Hematopoietic multipotent progenitor cell (in vitro differentiated cells): ENCODE measurements at places on chromosomes 16 and 17.
A peak's percentile ranks its signal among the peaks of the same experiment; 100 is the strongest.

DNA sequence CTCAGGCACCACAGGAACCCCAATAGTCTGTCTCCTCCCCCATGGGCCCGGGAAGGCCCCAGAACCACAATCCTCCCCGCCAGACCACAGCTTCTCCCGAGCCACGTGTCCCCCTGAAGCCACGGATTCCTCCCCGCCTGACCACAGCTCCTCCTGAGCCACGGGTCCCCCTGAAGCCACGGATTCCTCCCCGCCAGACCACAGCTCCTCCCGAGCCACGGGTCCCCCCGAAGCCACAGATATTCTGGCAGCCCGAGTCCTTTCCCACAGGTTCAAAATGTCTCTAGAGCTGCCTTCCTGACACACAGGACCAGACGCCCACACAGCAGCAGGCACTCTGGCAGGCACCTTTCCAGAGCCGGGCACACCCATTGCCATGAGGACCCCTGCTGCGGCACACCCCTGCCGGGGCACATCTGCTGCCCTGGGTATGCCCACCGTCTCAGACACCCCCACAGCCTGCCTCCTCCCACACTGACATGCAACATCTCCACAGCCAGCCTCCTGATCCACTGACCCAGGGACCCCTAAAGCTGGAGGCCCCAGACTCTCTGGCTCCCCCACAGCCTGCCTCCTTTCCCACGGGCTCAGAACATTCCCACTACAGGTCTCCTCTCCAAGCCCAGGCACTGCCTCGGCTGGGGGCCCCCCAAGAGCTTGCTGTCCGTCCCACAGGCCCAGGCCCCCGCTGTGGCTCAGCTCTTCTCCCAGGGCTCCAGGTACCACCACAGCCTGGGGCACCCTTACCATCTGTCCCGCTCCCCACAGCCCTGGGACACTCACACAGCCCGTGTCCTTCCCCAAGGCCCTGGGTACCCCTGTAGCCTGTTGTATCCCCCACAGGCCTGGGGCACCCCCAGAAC is 2.2 kb downstream of the KIAA0753 start:
- DNase-seq: no peak

GRCh38 chr16:60181536-60181935 is 1447.4 kb upstream of the GOT2 start:
- no peak for DNase-seq

DNA sequence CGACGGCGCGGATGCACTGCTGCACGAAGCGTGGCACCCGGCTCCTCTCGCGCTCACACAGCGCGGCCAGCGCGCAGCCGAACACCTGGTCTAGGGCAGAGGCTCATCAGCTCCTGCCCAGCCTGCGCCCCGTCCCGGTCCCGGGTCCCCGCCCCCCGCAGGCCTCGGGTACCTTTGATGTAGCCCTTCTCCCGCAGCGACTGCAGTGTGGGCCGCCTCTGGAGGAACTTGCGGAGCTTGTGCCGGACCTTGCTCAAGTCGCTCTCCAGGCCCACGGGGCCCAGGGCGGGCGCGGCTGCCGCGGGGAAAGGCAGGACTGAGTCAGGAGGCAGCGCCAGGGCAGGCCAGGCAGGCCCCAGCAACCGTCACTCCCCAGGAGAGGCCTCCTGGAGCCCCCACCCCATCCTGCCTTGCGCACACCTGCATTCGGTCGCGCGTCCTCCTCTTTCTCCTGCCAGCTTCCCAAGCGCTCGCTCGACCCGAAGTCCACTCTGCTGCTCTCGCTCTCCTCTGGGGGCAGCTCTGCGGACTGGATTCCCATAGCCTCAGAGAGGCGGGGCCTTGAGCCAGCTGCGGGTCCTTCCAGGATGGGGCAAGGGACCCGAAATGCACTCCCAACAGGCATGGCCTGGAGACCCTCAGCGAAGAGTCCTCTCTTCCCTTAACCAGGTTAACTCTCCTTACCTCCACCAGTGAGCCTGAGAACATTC is 36.0 kb downstream of the ARHGAP27 start:
- DNase-seq: no peak

DNA sequence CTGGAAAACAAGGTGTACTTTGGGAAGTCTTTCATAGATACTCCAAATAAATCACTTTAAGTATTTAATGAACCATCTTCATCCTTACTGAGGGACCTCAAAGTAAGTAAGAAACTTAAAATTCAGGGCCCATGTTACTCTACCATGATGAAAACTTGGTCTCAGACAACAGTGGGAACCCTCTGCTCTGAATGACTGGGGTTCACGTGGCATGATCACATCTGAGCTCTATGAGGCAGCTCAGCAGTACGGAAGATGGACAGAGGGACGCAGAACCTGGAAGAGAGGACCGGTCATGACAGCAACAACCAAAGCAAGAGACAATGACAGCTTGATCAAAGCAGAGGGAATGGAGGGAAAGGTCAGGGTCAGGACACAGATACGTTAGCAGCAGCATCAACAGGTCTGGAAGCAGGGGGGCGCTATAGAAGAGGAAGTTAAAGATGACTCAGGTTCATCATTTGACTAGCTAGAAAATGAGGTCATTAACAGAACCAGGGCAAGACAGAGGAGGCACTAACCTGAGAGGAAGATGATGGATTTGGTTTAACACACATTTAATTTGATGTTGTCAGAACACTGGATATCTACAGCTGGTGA is 9.5 kb downstream of the XPO6 start:
- DNase-seq: peak; percentile 29

DNA sequence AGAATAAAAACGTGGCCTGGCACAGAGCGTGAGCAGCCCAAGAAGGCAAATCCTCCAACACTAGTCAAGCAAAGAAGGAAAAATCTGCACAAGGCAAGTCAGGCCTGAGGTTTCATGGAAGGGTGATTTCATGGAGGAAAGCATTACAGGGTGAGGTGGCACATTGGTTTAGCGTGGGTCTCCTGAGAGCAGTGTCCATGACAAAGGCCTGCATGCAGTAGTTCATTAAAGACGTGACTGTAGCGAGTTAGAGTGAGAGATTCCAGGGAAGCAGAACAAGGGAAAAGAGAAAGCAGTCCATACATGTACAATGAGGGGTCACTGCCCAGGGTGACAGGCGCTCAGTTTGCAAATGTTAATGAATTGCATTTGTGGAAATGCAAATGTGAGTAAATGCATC is 285.0 kb upstream of the ERCC4 start:
- DNase-seq: no peak

DNA sequence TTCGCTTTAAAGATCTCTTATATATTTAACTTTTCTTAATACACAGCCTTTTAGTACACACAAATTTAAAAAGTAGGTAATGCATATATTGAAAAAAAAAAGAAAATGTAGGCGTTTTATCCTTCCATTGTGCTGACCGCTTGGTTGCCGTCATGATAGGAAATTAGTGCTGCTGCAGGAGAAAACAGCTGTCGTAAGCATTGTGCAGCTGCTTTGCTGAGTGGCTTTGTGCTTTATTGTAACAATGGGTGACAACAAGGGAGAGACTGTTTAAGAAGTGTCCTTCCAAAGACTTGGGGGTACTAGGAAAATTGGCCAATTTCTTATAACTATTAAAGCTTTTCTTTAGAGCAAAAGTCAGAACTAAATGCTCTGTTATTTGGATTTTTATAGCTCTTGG is 5.0 kb downstream of the HERPUD1 start:
- DNase-seq: no peak

DNA sequence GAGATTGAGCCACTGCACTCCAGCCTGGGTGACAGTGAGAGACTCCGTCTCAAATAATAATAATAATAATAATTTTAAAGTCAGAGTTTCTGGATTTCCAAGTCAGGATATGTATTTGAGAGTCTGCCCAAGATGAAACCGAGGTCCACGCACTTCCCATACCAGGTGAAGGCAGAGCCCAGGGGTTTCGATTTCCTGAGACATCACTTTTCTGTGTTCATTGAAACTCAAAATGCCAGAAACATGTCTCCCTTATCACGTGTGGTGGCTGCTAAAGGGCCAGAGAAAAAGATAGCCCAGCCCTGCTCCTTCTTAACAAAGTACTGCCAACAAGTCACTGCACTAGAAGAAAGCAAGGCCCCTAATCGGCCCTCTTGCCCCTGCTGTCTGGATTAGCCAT is 9.8 kb upstream of the RNF157 start:
- no peak for DNase-seq

DNA sequence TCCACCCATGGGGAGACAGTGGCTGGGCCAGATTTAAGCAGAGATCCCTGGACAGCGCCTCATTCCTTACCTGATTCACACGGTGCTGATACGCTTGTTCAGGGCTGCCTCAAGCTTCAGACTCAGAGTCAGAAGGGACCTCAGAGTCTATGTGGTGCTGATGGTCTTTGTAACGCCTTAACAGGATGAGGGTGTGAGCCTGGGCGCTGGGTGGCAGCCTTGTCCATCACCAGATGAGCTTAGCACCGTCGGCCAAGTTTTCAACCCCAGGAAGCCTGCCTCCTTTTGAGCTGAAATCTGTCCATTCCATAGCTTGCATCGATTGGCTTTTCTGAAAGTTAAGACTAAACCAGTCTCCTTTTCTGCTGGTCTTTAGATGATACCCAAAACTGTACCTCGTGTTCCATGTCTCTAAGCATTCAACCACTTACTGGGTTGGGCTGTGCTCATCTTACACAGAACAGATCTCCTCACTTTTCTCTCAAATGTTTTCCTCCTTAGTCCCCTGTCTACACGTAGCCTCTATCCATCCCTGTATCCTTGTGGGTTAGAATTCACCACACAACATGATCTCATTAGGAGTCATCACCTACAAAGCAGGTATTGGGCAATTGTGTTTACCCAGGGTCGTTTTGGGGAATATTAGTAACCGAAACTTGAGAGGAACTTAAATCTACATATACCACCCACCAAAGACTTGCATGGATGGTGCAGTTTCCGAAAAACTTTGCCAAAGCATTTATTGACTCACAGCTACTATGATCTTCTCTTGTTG is 573.4 kb downstream of the CDH13 start:
- DNase-seq: no peak

- DNase-seq: no peak
Measured at GRCh38 chr16:66618588-66619375, 14.3 kb downstream of the CMTM3 start.

DNA sequence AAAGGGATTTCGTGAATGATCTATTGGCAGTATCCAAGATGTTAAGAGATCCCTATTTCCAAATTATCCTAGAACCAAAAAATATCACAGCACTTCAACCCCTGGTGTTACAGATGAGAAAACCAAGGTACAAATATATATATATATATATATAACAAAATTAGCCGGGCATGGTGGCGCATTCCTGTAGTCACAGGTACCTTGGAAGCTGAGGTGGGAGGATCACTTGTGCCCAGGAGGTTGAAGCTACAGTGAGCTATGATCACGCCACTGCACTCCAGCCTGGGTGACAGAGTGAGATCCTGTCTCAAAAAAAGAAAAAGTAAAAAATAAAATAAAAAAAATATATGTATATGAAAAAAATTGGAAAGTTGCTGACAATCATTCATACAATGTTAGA is 637 bp upstream of the CLN3 start:
- no peak for DNase-seq

DNA sequence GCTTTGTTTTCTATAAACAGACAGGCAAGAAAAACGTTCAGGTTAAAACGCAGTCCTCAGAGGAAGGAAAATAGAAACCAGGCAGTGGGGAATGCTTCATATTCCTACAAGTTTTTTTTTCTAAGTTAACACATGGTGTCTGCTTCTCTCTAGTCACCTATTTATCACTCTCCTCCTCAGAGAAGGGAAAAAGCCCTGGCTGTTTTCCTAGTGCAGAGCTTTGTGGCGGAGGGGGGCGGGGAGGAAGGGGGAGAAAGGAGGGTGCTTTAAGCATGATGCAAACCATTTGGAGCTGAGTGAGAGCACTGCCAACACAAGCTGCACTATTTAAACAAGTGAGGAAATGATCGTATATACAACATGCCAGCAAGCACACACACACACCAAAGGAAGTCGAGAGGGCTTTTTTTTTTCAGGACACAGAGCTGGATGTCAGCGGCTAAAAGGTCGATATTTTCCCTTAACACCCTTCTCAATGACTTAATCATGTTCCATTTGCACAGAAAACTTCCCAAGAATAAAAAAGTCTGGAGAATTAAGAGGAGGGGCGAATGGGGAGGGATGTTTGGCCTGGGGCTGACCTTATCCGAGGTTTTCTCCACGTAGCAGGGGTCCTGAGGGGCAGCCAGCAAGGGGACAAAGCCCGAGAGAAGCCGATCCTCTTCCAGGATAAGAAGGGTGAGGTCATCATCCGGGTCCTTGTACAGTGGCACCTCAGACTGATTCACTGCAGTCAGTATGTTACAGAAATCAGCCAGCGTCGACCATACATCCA is 117.4 kb downstream of the HIC1 start:
- DNase-seq: no peak

GRCh38 chr17:38416840-38417209 is 11.4 kb upstream of the ARHGAP23 start:
- no peak for DNase-seq

- DNase-seq: peak; percentile 54
Measured at GRCh38 chr16:82995924-82996441, 369.2 kb downstream of the CDH13 start.

DNA sequence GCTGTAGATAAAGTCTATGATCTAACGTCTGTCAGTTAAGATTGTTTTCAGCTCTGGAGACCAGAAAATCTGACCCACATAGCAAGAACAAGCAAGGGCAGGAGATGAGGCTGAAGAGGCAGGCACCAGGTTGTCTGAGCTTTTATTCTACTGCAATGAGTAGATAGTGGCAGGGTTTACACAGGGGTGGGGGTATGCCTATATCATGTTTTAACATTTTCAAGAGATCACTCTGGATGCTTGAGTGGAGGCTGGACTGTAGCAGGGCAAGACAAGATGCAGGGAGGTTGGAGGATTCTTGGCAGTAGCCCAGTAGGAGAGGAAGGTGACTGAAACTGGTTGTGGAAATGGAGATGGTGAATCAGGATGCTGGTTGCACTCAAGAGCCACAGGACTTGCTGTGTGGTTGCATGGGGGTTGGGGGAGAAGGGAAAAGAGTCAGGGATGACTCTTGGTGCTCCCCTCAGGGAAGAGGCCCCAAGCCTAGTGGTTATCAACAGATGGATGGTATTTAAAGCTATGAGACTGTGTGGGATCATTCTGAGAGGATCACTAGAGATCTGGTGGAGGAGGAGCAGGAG is 143.1 kb upstream of the KCNJ18 start:
- DNase-seq: no peak

DNA sequence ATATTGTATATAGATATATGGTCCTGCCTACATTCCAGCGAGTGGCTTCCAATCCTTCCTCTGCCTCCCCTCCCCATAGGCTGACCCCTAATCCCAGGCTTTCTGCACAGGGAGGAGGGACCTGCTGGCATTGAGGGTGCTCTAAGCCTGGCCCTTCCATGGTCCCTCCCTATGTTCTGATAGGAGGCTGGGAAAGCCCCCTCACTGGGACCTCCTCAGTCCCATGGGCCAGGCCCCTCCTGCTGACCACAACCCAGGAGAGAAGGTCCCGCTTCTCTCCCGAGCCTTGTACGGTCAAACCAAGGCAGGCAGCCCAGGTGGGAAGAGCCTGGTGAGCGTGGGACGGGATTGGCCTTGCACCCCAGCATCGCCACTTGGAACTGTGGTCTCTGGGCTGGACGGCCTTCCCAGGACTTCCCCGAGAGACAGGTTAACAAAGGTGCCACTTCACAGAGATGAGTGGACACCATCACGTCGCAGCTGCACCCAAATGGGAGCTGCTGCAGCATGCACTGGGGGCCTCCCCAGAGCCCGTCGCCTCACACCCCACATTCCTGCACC is 859 bp downstream of the ALDH3A1 start:
- DNase-seq: no peak
